ENCODE measurements at places on chromosomes 2 and 18.

DNA sequence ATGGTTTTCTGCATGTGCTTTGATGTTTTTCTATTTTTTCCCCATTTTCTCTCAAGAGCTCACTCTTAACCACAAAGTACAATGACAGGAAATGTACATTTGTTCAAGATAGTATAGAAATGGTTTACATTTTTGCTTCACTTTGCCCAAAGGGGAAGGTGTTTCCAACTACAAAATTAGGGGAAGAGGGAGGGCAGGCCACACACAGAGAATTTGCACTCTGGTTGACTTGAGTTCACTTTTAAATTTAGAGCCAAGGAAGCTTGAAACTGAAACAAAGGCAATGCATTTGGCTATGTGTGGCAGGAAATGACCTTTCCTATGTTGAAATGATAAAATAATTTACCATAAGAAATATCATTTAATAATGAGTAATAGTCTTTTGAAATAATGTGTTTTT is 19.1 kb upstream of the VIT start:
- no peak for DNase-seq

GRCh38 chr2:16553226-16553625 is 112.4 kb downstream of the CYRIA start:
- DNase-seq, result peak; percentile 2

DNA sequence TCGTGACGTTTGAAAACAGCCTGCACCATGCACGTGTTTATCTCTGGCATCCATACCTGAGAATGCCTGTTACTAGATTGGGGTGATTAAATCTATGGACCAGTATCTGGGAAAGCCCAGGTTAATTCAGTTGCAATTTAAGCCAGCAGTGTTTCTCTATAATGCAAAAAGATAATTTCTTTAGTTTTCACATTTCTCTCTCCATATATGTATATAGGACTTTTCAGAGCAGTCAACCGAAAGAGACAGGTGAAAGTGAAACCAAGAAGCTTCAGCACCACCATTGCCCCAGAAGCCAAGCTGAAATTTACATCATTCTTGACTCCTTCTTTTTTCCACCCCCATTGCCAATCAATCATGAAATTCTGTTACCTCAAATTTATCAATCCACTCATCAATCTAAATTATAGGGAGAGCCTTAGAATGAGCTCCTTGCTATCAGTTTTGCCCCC is 2.7 kb upstream of the LRP2 start:
- no peak for DNase-seq

- DNase-seq, result no peak
Measured at GRCh38 chr18:6881034-6881820, 151.7 kb downstream of the ARHGAP28 start.

- no peak for DNase-seq
Measured at GRCh38 chr2:201630577-201630976, 12.7 kb downstream of the TMEM237 start.

DNA sequence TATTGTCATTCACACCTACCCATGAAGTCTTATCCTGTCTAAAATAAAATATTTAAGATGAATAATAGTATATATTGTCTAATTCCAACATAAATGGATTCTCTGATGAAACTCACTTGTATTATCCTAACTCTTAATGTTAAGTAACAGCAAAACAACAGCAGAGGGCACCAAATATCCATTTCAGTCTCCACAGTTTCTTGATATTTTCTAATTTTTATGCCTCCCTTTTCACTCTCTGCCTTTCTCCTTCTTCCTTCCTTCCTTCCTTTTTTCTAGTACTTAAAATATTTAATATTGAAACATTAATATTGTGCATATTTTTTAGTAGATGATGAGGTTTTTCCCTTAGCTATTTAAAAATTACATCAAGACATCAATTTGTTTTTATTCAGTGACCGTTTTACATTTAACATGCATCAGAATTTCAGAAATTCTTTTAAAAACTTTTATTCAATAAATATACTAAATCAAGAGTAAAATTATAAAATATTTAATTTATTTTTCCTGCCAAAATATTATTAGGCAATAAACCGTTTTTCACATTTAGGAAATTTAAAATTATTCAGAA is 97.6 kb downstream of the WDR7 start:
- DNase-seq, result no peak

GRCh38 chr2:11871421-11871820 is 125.0 kb downstream of the LPIN1 start:
- DNase-seq, result no peak

- no peak for DNase-seq
Measured at GRCh38 chr2:137156221-137156844, 391.0 kb downstream of the THSD7B start.

DNA sequence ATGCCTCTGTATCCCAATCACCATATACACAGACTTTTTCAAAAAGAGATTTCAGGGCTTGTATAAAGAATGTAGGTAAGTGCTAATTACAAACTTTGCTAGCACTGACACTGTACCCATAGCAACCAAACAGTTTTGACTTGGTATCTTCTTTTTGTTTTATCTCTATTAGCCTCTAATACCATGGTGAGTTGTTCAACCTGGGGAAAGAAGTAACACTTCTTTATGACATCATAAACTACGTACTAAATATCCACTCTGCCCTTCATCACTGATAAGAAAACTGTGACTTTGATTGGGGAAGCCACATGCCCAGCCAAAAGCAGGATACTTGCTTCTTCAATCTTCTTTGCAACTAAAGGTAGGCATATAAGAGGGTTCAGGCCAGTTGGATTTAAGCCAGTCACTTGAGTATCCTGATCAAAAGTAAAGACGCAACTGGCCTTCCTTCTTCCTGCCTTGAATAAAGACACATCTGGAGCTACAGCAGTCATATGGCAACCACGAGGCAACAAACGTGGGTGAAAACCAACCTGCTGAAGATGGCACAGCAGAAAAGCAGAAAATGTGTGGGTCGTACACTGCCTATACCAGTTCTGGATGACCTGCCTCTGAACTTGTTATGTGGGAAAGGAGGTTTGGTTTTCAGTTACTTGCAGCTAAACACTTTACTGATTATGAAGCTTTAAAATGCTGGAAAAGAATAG is 16.4 kb downstream of the THADA start:
- DNase-seq, result no peak

GRCh38 chr18:9944805-9945204 is 31.0 kb downstream of the VAPA start:
- DNase-seq, result no peak

DNA sequence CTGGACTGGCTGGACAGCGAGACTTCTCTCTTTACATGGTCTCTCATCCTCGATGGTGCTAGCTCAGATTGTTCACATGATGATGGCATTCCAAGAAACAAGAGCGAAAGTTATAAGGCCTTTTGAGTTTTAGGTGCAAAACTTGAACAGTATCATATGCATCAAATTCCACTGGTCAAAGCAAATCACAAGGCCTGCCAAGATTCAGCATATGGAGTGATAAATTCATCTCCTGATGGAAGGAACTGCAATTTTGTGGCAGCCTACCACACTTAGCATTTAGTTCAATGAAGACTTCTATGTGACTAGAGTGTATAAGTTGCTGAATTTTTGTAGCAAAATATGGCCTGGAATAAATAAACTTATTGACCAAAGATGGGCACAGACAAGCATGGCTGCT is 194.0 kb upstream of the EPC2 start:
- DNase-seq, result no peak

- no peak for DNase-seq
Measured at GRCh38 chr2:238127165-238128060, 11.1 kb upstream of the KLHL30 start.

DNA sequence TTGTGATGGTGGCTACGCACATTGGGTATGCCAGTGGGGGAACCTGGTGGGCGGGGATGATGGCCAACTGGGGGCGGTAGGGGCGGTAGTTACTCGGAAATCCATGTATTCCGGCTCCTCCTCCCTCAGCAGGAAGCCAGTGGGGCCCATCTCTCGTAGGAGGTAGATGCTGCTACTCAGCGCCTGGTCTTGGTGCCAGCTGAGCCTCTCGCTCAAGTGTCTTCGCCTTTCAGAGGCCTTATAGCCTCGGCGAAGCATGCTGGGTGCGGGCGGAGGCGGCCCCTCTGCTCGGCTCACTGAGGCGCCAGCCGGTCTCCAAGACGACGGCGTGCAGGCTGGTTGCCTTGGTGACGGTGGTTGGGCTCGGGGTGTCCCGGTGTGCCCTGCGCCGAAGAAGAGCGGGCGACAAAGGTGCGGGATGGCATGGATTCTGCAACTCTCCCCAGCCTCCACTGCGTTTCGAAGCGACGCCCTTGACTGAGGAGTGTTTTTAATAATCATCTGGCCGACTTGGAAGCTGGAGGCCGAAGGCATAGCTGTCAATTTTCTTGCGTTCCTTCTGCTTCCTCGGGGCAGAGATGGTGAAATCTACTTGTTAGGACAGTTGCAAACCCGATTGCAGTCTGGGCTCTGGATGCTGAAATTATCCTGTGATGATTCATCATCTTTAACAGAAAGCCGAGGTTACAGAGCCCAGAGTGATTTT is at the start of gene ZSWIM2:
ZSWIM2 (minus strand) TSS at position 298 of the 706 bp plus-strand sequence; CDS start at position 258, 40 bp downstream.
- no peak for DNase-seq

DNA sequence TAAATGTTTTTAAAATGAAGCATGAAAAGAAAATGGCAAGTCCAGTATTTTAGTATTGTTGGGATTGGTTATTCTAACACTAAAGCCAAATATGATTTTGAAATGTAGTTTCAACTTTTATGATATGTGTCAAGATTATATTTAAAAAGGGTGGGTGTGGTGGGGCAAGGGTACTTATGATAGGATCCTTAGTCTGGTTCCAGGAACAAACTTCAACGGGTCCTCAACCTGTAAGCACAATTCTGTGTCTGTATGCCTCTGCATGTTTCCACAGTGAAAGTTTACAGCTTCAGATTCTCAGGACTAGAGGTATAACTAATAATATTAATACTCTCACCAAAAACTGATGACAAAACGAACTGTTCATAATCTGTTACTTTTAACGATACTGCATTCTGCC is 5.8 kb downstream of the USP34 start:
- no peak for DNase-seq

- DNase-seq, result no peak
Measured at GRCh38 chr2:241282555-241282954, 32.9 kb downstream of the HDLBP start.

GRCh38 chr2:240872317-240873097 is 3.9 kb downstream of the AGXT start:
- DNase-seq, result no peak

- no peak for DNase-seq
Measured at GRCh38 chr2:129756276-129756675, 223.2 kb upstream of the RAB6C start.

- DNase-seq, result no peak
Measured at GRCh38 chr2:158511706-158512105, 55.0 kb downstream of the PKP4 start.

DNA sequence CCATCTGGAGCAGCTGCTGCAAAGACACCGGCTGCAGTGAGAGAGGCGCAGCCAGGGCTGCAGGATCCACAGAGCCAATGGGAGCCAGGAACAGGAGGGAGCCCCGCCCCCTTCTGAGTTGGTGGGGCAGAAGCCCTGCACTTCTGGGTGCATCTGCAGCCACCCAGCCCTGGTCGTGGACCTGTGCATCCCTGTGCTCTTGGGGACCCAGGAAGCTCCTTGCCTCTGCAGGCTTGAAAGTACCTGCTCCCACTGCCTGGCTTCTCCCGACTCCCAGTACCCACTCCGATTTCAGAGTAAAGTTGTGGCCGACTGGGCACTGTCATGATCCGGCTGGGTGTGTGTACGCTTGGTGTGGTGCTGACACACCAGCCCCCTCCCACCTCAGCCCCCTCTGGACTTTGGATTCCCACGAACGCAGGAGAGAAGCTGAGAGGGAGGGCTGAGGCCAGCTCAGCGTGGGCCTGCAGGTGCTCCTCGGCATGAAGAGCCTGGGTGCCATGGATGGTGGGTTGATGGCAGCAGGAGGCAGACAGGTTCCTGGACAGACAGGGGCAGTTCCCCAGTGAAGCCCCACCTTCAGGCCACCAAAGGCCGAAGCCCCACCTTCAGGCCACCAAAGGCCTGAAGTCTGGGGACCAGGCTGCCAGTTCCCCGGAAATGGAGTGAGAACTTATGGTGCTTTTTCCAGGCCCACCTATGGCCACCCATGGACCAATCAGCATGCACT is 34.9 kb downstream of the LRRTM4 start:
- no peak for DNase-seq

- no peak for DNase-seq
Measured at GRCh38 chr2:28239207-28239606, 153.5 kb upstream of the FOSL2 start.

GRCh38 chr2:231614559-231615057 is 21.9 kb downstream of the TEX44 start:
- DNase-seq, result peak; percentile 36

- no peak for DNase-seq
Measured at GRCh38 chr2:216372761-216373291, 543 bp upstream of the MARCHF4 start.

DNA sequence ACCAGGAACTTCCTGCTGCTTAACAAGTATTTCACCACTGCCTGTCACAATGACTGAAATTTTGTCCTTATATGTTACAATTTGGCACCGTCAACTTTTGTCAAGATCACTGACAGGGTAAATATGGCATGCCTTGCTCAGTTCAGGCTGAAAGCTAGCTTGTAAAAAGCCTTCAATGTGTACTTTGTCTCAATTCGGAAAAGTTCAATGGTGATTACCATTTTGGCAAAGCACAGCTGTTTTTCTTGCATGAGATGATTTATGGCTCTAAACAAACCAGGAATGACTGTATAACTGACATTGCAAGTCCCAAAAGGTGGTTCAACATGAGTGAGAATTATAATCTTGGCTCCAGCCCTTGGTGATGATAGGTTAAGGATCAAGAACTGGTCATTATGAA is 1255.2 kb downstream of the CNTNAP5 start:
- no peak for DNase-seq

- DNase-seq, result no peak
Measured at GRCh38 chr2:8753609-8754008, 71.8 kb downstream of the ID2 start.

GRCh38 chr2:134361648-134362047 is 107.8 kb downstream of the MGAT5 start:
- DNase-seq, result no peak

GRCh38 chr2:179443180-179443579 is 178.5 kb upstream of the SESTD1 start:
- no peak for DNase-seq

DNA sequence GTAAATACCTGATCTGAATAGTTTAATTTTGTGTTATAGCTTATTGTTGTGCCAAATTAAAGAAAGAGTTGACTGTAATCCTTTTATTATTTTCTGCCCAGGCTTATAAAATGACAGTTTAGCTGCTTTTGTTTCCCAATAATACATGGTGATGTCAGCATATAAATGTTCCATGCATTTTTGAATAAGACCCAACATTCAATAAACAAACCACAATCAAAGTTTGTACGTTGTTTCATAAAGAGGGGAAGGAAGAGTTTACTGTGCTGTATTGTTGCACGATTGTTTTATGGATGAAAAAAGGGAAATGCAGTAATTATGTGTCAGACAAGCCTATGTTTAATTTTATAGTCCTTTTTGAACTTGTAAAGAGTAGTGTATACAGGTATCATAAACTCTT is 177.2 kb upstream of the SCN7A start:
- DNase-seq, result no peak

GRCh38 chr18:45255197-45255890 is 359.9 kb upstream of the SLC14A2 start:
- no peak for DNase-seq
